Heart right ventricle (tissue), 16 donors: ENCODE measurements at places on chromosomes 5 and 9.

GRCh38 chr5:56307714-56308333, 74.7 kb upstream of the ANKRD55 start:
- no peak for DNase-seq
- no peaks in the 10 kb centered on the region for H3K27me3 ChIP-seq
- no peak overlapping the region for H3K27ac ChIP-seq
- H3K36me3 ChIP-seq: no peaks in the 10 kb centered on the region

DNA sequence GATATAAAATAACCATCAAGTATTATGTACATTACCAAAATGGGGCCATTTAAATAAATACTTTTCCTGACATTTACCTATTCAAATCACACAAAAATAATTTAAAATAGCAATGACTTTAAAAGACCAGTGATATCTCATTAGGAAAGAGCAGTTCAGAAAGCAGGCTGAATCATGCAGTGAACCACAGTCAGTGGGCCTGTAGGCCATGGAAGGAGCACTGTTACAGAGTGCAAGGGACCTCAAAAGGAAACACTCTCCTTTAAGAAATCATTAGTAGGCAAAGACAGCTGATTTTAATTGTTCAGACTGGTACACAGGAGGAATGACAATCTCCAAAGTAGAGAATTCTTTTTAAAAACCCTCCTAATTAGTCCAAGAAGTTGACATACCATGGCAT, 283.5 kb upstream of the EFNA5 start:
- no peak for DNase-seq
- no peaks in the 10 kb centered on the region for H3K27me3 ChIP-seq
- no peak overlapping the region for H3K27ac ChIP-seq
- no peak overlapping the region for H3K4me3 ChIP-seq
- no peaks in the 10 kb centered on the region for H3K4me1 ChIP-seq

- H3K4me1 ChIP-seq: no peaks in the 10 kb centered on the region
- no peak overlapping the region for H3K27ac ChIP-seq
- H3K27me3 ChIP-seq: no peaks in the 10 kb centered on the region
- H3K4me3 ChIP-seq: no peak overlapping the region
- H3K36me3 ChIP-seq: no peaks in the 10 kb centered on the region
- DNase-seq: no peak
These were observed 347.9 kb downstream of the CDH9 start for GRCh38 chr5:26690511-26690910.

GRCh38 chr5:10856683-10857337, 95.8 kb upstream of the DAP start:
- H3K36me3 ChIP-seq: no peaks in the 10 kb centered on the region
- no peak overlapping the region for H3K27ac ChIP-seq
- no peak overlapping the region for H3K4me3 ChIP-seq
- no peaks in the 10 kb centered on the region for H3K4me1 ChIP-seq

DNA sequence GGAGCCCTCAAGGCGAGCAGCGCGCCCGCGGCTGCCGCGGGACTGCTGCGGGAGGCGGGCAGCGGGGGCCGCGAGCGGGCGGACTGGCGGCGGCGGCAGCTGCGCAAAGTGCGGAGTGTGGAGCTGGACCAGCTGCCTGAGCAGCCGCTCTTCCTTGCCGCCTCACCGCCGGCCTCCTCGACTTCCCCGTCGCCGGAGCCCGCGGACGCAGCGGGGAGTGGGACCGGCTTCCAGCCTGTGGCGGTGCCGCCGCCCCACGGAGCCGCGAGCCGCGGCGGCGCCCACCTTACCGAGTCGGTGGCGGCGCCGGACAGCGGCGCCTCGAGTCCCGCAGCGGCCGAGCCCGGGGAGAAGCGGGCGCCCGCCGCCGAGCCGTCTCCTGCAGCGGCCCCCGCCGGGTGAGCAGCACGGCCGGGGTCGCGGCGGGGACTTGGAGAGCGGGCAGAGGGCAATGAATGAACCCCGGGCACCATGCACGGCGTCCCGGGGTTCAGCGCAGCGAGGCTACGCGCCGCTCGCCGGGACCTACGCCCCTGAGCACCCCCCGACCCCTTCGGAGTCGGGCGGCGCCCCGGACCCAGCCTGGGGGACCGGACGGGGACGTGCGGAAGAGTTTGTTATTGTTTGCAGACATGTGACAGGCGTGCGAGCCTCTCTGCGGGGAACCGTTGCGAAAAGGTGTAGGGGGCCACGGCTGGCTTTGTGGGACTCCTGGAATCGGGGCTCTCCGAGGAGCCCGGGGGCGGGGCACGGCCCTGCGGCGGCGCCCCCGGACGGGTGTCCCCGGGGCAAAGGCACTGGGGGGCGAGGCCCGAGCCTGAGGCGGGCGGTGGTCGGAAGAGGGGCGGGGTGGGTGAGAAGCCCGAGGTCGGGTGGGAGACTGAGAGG, 553 bp downstream of the MAP3K1 start:
- H3K4me1 ChIP-seq: peaks cover 36% of the 10 kb centered on the region
- DNase-seq: peak; percentile 34
- peak overlapping the region; percentile 95 for H3K27ac ChIP-seq
- H3K27me3 ChIP-seq: no peaks in the 10 kb centered on the region

GRCh38 chr9:8868632-8869031, 1069.1 kb upstream of the DMAC1 start:
- H3K4me1 ChIP-seq: no peaks in the 10 kb centered on the region
- H3K36me3 ChIP-seq: no peaks in the 10 kb centered on the region
- no peaks in the 10 kb centered on the region for H3K27me3 ChIP-seq
